ENCODE measurements at places on chromosomes 13 and 19. TPM values are rescaled to one million over a fixed set of nuclear protein-coding genes. Genes with fewer than 3 reads are reported as not detected.

GRCh38 chr13:68304286-68304893 lies 1074.3 kb upstream of the PCDH9 start:
- DNase-seq: peak; percentile 42

DNA sequence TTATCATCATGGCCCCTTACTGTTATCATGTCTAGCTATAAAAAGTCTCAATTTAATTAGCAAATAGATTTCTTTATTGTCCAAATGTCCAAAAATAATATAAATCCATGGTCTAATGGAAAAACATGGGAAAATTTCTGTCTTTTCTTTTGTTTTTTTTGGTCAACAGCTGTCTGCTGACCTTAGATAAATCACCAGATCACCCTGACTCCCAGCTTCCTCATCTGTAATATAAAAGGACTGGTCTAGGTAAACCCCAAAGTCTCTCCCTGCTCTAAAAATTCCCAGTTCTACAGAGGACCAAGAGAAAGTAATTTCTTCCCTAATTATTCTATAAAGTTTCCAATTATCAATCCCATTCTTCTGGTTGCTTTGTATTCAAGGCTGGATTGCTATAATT lies 30.7 kb upstream of the RCBTB2 start:
- no peak for DNase-seq

DNA sequence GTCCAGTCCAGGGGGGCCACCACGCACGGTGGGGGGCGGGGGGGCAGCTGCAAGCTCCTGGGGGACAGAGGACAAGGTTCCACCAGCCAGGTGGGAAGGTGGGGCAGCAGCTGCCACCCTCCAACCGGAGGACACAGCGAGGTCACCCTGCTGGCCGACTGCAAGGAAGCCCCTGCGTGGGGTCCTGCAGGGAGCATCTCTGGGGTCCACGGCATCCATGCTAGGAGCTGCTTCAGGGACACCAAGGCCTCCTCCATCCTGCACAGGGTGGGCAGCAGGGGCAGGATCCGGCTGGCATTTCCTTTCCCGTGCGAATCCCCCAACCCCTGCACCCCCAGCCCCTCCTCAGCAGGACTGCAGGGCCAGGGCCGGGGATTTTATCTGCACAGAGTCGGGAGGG lies 8.3 kb upstream of the KLF16 start:
- no peak for DNase-seq

Gene ZNF254
- total RNA-seq: 36.8 TPM

All from tongue (tissue), 3 donors.